ENCODE measurements at places on chromosomes 13 and 19.

- DNase-seq = no peak
Observed at GRCh38 chr13:38888309-38888708, 102.3 kb downstream of the STOML3 start.

DNA sequence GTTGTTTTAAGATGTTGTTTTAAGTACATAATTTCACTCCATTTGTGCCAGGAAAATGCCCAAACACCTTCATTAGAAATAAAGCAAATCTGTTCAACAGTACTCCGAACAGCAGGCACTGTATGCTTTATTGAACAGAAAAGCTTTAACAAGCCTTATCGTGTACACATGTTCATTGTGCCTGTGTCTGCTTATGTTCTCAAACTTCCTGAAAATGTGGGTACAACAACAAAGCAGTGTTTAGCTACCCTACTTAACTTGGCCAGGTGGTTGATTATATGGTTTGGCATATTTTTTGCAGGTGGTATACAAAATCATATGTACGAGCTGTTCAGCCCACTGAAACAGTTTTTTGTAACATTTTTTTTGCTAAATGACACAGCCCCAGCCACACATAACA, 718.0 kb downstream of the DACH1 start:
- no peak for DNase-seq

- DNase-seq = no peak
Observed at GRCh38 chr13:112153364-112153763, 86.4 kb downstream of the SOX1 start.

- no peak for DNase-seq
Observed at GRCh38 chr13:78662467-78662866, 3.5 kb upstream of the OBI1 start.

DNA sequence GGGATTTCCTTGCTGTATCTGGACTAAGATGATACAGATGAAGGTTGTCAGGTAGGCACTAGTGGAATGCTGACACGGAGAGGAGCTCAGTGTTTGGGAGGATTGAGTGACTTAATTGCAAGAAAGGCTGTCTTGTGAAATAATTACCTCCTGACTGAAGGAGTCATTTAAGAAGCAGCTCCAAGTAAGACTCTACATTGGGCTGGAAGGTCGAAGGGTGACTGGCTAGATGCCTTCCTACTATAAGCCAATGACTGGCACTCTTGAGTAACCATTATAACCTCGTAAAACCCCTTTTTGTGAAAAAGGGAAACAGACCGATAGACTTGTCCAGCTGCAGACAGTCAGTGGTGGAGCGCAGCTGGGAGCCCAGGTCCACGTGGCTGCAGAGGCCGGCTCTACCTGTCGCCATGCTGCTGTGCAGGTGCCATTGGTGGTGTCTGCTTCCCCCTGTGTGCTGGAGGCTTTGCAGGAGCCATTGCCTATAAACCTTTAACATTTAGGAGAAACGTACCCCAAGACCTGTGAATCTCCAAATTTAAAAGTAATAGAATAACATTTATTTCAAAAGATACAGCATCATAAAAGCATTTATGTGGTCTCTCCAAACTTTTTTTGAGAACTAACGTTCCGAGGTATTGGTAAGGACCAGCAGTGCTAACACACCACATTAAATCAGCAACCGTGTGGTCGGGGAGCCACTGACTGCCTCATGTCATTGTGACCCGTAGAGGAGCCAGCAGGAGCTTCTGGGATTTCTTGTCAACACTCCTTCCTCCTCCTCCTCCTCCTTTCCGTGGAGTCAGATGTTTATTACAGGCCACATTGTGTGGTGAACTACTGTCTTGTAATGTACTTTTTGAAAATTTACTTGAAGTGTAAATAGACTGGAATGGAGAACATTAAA, 80.4 kb upstream of the TEX29 start:
- DNase-seq = no peak

- DNase-seq = no peak
Observed at GRCh38 chr13:103976371-103976770, 910.2 kb upstream of the SLC10A2 start.

DNA sequence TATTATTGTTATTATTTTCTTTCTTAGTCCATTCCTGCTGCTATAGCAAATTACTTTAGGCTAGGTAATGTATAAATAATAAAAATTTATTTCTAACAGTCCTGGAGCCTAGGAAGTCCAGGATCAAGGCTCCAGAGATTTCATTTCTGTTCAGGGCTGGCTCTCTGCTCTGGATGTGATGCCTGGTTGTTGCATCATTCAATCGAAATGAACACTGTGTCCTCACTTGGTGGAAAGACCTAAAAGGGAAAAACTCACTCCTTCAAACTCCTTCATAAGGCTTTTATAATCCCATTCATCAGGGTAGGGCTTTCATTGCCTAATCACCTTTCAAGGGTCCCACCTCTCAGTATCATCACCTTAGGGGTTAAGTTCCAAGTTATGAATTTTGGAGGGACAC, 395.0 kb downstream of the EFNB2 start:
- no peak for DNase-seq

DNA sequence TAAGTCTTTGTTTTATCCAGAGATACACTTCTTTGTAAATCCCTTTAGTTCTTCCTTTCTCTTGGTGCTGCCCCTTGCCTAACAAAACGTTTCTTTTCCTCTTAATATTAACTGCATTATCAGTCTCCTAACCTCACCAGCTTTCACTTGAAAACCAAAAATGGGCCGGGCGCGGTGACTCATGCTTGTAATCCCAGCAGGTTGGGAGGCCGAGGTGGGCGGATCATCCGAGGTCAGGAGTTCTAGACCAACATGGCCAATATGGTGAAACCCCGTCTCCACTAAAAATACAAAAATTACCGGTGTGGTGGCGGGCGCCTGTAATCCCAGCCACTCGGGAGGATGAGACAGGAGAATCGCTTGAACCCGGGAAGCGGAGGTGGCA, 329.8 kb upstream of the MIR17HG start:
- no peak for DNase-seq

DNA sequence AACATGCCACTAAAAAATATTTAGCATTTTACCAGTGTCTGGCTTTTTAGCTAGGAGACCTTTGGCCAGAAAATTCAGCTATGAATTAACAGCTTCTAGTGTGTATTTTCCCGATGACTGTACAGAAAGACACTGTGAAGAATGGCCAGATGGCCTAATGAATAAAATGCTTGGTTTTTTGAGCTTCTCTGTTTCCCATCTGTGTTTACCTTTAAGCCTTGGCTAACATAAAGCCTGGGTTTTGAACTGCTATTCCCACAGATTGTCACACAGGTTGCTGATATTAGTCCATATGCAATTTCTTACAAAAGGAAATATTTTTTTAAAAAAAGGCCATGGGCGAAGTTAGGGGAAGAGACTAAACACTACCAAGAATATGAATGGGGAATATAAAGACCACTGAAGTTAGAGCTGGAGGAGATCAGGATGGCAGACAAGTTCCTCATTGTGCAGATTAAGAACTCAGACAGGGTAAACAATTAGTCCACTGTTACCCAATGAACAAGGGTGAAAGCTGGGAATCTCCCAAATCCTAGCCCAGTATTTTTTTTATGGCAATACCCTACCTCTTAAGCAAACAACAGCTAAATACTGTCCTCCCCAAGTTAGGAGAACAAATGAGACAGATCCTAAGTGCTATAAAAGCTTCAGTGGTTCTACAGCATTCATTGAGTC, 95.1 kb downstream of the DCT start:
- no peak for DNase-seq

GRCh38 chr13:41411522-41411921, 45.8 kb upstream of the RGCC start:
- no peak for DNase-seq
